ENCODE measurements at places on chromosomes 2 and 18. TPM values are rescaled to one million over a fixed set of nuclear protein-coding genes. Genes with fewer than 3 reads are reported as not detected.

- no peaks in the 10 kb centered on the region for H3K36me3 ChIP-seq
- DNase-seq, result no peak
- no peak overlapping the region for H3K27ac ChIP-seq
Observed at GRCh38 chr18:45221363-45221762, 393.9 kb upstream of the SLC14A2 start.

ATP8B1 gene
- total RNA-seq, result 100 TPM

DNA sequence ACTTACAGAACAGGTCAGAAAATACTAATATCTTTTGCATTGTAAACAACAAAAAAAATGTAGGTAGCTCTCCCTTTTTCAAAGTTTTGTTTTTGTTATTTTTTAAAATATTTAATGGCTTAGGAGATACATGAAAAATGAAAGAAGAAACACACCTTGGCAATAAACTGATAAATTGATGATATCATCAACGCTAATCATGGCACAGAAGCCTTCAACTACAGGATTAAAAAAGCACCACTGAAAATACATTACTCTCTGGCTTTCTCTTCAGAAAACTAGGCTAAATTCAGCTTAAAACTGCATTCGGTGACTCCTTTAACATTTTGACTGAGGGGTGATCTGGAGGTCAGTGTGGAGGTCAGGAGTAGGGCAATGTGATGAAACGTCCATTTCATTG lies 1018.8 kb upstream of the FANCL start:
- no peaks in the 10 kb centered on the region for H3K27me3 ChIP-seq
- H3K4me3 ChIP-seq, result no peak overlapping the region
- H3K36me3 ChIP-seq, result no peaks in the 10 kb centered on the region
- no peaks in the 10 kb centered on the region for H3K4me1 ChIP-seq
- H3K27ac ChIP-seq, result no peak overlapping the region

DNA sequence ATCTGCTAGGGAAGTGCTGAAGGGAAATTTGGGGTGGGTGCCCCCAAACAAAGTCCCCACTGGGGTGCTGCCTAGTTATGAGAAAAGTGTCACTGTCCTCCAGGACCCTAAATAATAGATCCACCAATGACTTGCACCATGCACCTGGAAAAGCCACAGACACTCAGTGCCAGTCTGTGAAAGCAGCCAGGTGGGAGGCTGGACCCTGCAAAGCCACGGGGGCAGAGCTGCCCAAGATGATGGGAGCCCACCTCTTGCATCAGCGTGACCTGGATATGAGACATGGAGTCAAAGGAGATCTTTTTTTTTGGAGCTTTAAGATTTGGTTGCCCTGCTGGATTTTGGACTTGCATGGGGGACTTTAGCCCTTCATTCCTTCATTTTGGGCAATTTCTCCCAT lies 431.6 kb downstream of the ERBB4 start:
- no peak for DNase-seq
- peaks cover 26% of the 10 kb centered on the region for H3K4me1 ChIP-seq
- H3K4me3 ChIP-seq, result no peak overlapping the region
- no peaks in the 10 kb centered on the region for H3K27me3 ChIP-seq
- no peaks in the 10 kb centered on the region for H3K36me3 ChIP-seq
- H3K27ac ChIP-seq, result no peak overlapping the region

SOX11 gene
- not detected for total RNA-seq

GRCh38 chr2:74873678-74874640 lies 40.0 kb downstream of the HK2 start:
- H3K27me3 ChIP-seq, result no peaks in the 10 kb centered on the region
- no peaks in the 10 kb centered on the region for H3K4me1 ChIP-seq
- peaks cover 2% of the 10 kb centered on the region for H3K36me3 ChIP-seq
- H3K4me3 ChIP-seq, result no peak overlapping the region
- H3K27ac ChIP-seq, result no peak overlapping the region
- no peak for DNase-seq

GRCh38 chr2:216908300-216908699 lies 48.4 kb upstream of the TNP1 start:
- no peaks in the 10 kb centered on the region for H3K36me3 ChIP-seq
- DNase-seq, result no peak
- no peak overlapping the region for H3K4me3 ChIP-seq
- no peak overlapping the region for H3K27ac ChIP-seq
- H3K27me3 ChIP-seq, result no peaks in the 10 kb centered on the region
- H3K4me1 ChIP-seq, result no peaks in the 10 kb centered on the region

- H3K36me3 ChIP-seq, result no peaks in the 10 kb centered on the region
- H3K4me3 ChIP-seq, result no peak overlapping the region
- peaks cover 19% of the 10 kb centered on the region for H3K4me1 ChIP-seq
- no peaks in the 10 kb centered on the region for H3K27me3 ChIP-seq
- DNase-seq, result no peak
- H3K27ac ChIP-seq, result no peak overlapping the region
Observed at GRCh38 chr18:75269696-75270095, 59.1 kb downstream of the TSHZ1 start.

SLC11A1 gene
- not detected for total RNA-seq

DNA sequence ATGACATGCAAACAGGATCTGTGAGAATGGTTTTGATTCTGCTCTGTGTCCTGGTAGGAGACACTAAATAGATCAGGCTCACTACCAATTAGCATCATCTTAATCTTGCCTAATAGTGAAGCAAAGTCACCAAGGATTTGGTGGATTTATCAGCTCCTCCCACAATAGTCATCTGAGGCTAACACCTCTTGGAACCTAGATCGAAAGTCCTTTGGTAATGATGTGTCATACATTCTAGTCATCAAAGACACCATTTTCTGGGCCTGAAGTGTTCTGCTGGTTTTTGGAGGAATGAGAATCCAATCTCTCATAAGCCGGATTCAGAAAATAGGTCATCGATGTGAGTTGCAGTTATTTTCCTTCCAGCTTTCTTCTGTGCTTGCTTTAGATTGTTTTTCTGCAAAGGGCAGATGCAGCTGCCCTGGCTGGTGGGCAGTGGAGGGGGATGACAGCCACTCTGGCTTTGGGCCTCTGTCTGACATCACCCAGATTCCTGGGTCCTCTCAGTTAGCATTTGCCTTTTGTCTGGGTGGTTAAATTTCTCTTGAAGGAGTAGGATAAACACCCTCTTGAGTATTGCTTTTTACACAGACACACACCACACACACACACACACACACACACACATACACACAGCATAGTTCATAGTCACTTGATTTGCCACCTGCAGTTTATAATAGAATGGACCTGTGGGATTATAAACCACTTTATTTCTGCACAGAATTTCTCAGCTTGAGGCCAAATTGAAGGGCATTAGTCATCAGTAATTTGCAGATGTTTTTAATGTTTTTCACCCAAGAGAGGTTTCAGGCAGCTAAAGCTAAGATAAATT lies at the start of gene MYO3B:
MYO3B (plus strand) TSS at position 198 of the 832 bp plus-strand sequence; CDS start at position 339, 141 bp downstream.
- DNase-seq, result no peak
- no peak within 1 kb of the TSS for H3K27ac ChIP-seq
- H3K27me3 ChIP-seq, result no peaks in the 10 kb centered on the region
- H3K36me3 ChIP-seq, result no peaks in the 10 kb centered on the region
- H3K4me3 ChIP-seq, result no peak within 1 kb of the TSS

COLEC11 gene
- total RNA-seq, result not detected
